BJ (cell line): ENCODE measurements at places on chromosomes 6 and 20.

- peak; percentile 76 for DNase-seq
These were observed 559.6 kb downstream of the RFPL4B start for GRCh38 chr6:112906726-112907125.

- no peak for DNase-seq
These were observed 8.6 kb downstream of the MAN1A1 start for GRCh38 chr6:119340796-119341487.

DNA sequence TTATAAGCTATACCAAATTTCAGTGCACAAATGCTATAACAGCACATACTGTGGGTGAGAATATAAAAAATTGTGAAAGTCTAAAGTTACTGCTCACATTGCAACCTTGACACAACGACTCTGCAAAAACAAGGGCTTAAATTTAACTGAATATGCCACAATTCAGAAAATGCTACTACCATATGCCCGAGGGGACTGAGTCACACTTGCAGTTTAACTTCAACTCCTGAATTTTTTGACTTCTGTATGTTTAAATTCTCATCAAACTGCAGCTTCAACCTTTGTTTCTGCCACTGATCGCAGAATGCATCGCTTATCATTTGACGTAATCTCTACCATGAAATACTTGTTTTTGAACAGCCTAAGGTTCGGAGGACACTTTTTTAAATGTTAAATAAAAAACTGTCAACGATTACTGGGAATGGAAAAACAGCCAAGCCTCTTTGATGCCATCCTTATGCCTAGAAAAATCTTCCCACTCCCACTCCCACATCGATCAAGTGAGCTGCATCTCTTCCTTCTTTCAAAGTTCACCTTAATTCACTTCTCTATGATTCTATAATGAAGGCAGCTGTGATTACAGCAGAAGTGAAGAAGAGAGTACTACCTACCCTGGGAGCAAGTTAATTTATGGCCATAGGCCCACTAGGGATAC lies 136.5 kb downstream of the ATXN1 start:
- no peak for DNase-seq

DNA sequence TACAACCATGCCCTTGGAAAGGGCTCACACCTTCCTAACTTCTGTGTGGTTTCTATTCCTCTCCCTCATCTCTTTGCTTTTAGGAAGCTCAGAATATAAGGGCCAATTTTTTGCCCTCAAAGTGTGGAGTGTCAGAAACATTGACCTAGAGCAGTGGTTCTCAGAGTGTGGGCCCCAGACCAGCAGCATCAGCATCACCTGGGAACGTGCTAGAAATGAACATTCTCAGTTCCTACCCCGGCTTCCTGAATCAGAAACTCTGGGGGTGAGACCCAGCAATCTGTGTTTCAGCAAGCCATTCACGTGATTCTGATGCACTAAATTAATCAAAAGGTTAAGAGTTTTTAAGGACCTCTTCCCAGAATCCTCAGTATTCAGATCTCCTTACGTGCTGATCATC lies 47.9 kb upstream of the IL17A start:
- DNase-seq: no peak

- DNase-seq: peak; percentile 29
These were observed 55.8 kb downstream of the TMEM200A start for GRCh38 chr6:130421585-130421984.
